ENCODE measurements at places on chromosomes 5 and 9.

DNA sequence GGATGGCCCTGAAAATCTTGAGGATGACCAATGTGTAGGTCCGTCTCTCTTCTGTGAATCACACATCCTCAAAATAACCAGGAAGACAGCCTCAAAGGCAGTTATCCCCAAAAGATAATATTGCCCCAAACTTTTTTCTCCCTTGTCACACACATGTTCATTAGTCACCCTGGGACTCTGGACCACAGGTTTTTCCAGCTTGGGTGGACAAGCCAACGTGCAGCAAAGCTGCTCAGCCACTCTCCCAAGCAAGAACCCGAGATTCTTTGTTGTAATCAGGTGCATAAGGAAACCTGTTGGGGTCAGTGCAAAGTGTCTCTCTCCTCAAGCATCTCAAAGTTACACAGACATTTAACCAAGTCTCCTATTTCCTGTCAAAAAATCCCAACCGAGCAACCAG is 196.6 kb downstream of the GNA14 start:
- no peak for DNase-seq

GRCh38 chr9:113609562-113610318 is 146.2 kb downstream of the RGS3 start:
- DNase-seq: peak; percentile 77

- DNase-seq: no peak
These were observed 51.2 kb downstream of the DIAPH1 start for GRCh38 chr5:141567513-141568117.

DNA sequence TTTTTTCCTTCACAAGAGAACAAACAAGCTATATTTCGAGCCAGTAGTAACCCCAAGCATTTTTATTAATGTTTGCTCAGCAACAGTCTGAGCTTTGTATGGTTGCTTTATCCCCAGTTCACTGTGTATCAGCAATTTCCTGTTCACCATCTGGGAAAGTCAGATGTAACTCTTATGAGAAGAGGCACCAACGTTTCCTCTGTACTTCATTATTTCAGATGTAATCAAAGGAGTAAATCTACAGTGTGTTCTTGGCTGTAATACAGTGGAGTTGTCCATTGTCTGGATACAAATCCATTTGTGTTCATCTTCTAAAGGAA is 340.2 kb downstream of the ARRDC3 start:
- DNase-seq: no peak
